CD4-positive, CD25-positive, alpha-beta regulatory T cell (primary cell): ENCODE measurements at places on chromosomes 16 and 17.

- no peak for DNase-seq
Observed at GRCh38 chr16:10776280-10776679, 32.6 kb downstream of the NUBP1 start.

DNA sequence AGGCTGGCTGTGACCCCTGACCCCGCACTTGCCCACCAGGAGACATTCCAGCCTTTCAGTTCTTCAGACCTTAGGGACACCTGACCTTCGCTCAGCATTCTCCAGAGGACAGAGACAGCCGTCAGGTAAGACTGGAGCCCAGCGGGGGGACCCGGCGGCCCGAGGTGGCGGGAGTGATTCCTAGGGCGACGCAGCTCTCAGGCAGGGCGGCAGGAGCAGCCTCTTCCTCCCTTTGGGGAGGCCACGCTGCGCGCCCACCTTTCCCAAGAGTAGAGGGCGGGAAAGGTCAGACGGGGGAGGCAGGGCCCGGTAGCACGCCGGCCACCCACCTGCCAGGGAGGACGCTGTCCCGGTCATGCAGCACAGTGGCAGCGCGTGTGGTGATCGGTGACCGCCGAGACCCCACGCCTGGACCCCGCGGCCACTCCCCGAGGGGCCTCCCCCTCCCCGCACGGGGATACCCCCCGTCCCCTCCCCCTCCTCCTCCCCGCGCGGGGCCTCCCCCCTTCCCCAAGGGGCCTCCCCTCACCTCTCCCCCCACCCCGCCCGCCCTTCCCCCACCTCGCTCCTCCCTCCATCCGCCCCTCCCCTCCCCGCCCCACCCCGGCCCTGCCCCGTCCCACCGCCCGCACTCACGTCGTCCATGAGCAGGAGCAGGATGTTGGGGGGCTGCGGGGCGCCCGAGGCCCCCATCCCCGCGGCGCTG, 472 bp downstream of the GALNS start:
- DNase-seq, result peak; percentile 30

- DNase-seq, result no peak
Observed at GRCh38 chr16:12126091-12126806, 149.7 kb downstream of the SNX29 start.

- no peak for DNase-seq
Observed at GRCh38 chr17:7497228-7497627, 13.1 kb downstream of the POLR2A start.

DNA sequence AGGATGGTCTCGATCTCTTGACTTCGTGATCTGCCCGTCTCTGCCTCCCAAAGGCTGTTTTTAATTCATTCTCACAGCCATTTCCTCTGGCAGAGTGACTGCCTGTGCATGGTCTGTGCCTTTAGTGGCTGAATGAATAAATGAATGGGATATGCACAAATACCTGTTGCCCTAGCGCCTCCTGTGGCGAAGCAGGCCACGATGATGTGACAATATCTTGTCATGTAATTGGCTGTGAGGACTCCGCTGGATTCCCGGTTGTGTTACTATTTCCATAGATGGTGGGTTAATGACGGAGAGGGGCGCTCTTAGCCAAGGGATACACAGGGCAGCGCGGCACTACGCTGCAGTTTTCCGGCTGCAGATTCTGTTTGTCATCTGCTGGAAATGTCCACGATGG, 26.8 kb upstream of the ENDOV start:
- DNase-seq, result no peak

GRCh38 chr17:12851901-12852435, 62.7 kb downstream of the ARHGAP44 start:
- DNase-seq, result no peak

DNA sequence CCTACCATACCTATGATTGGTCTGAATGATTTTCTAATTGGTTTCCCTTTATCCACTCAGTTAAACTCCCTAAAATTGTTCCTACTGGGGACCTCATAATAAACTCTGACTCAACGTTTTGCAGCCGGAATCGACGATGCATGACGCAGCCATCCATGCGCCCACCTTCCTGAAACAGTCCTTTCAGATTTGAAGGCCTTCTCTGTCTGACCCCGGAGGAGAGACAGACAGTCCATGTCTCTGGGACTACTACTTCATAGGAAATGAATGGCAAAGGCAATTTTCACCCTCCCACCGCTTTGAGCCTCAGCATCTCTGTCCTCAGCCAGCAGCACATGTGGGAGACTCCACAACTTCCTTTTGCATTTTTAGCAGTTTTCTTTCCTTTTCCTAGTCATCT, 13.5 kb downstream of the VAT1L start:
- DNase-seq, result no peak

DNA sequence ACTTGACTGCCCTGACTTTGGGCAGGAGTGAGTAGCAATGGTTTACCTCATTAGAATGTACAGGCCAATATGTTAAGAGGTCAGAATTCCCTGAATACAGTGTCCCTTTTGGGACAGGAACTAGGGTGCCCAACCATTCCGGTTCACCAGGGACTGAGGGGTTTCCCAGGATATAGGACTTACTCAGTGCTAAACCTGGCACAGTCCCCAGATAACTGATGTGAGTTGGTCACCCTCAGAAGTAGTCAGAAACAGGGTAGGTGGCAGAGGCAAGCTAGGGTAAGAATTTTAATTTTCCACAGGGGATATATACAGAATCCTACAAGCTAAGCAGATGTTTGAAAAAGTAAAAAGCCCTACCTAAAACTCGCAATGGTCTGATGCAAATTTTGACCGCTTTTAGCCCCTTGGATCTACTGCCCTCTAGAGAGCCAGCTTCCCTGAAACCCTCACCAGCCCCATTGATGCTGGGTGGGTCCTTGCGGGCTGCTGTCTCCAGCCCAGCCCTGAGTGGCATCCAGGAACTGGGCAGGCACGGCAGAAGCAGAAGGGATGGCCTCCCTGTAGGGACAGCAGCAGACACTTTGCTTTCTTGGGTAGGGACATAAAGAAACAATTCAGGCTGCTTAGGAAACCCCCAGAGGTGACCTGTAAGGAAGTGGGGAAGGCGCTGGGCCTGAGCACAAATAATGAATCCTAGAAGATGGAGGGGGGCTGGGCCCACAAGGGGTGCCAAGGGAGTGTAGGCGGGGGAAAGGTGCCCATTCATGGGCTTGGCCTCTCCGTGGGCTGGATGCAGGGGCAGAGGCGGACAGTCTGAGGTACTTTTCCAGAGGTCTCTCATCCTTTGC, 434.8 kb downstream of the SLC39A11 start:
- DNase-seq, result no peak

DNA sequence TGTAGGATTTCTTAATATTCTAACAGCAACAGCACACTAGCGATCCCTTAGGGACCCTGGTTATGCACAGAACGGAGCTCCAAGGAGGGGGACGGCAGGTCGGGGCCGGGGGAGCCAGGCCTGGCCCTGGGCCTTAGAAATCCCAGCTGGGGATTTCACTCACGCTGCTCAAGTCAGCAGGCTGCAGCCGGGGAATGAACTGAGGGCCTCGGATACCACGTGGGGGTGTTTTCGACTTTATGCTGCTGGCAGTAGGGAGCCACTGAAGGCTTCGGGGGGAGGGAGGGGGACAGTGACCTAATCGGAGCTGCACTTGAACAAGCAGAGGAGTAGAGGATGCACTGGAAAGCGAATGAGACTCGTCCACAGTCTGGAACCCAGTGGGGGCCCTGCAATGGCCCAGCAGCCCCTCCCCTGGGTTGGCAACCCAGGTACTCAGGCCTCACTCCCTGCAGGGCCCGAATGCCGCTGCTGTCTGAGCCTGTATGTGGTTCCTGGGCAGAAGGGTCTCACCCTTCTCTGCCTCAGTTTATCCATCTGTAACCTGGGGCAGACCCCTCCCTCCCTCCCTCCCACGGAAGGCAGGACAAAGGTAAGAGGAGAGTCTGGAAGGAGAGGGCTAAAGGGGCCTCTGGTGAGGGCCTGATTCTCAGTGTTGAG, 53.7 kb downstream of the RPH3AL start:
- DNase-seq, result no peak

DNA sequence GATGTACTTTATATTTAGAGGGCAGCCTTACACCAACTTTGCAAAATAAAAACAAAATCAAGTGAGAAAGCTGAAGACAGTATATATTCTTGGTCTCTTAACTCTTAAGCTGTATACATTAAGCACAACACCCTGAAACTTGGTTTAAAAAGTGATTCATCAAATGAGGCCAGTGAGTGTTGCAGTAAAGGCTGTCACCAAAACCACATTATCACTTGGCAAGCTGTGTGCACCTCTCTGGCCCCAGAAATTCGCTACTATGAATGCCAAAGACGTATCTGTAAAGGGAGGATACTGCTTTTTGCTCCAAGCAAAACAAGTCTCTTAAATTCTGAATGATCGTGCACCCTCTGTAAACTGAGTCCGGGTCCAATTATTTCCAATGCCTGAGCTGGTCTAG, 163.9 kb downstream of the ZFHX3 start:
- DNase-seq, result no peak

DNA sequence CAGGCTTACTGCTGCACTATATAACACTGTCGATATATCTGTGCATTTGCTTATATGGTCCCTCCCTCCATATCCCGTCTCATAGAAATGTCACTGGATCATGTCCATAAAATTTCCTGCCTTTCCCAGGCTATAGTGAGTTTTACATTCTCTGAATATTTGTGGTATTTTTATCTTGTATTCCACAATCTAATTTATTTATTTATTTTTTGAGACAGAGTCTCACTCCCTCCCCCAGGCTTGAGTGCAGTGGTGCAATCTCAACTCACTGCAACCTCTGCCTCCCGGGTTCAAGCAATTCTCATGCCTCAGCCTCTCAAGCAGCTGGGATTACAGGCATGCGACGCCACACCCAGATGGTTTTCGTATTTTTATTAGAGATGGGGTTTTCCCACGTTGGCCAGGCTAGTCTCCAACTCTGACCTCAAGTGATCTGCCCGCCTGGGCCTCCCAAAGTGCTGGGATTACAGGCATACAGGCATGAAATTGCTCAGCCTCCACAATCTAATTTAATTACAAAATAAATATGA, 12.9 kb downstream of the TRIM37 start:
- no peak for DNase-seq

GRCh38 chr17:45940826-45941225, 46.5 kb downstream of the MAPT start:
- DNase-seq, result no peak

GRCh38 chr17:56833057-56833808, 487 bp downstream of the C17orf67 start:
- peak; percentile 59 for DNase-seq

DNA sequence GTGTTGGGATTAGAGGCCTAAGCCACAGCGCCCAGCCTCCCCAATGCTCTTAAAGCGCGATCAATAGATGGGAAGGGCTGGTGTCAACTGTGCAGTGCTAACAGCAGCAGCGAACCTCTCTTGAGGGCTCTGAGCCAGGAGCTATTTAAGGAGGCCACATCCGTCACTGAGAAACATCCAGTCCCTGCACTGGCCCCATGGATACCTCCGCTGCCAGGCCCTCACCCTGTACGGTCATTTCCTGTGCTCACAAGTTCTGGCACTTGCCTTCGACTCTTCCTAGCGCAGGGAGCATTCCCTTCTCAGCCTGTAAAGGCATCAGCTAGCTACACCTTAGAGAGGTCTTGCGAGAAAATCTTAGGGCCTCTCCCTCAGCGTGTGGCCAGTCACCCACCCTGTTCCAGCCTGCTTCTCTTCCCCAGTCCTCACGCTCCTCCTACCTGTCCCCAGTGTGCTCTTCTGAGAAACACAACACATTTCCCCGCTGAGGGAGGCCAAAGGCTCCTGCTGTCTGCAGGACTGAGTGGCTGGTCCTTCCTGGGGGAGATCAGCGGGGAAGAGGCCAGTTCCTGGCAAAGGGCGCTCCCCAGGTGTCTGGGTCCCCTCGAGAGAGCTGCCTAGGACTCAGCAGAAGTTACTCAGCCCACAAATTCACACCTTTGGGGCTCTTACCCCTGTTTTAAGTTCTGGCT, 28.6 kb downstream of the GTF3C1 start:
- DNase-seq, result no peak

- no peak for DNase-seq
Observed at GRCh38 chr17:35998756-35999155, 2.6 kb downstream of the CCL15 start.

DNA sequence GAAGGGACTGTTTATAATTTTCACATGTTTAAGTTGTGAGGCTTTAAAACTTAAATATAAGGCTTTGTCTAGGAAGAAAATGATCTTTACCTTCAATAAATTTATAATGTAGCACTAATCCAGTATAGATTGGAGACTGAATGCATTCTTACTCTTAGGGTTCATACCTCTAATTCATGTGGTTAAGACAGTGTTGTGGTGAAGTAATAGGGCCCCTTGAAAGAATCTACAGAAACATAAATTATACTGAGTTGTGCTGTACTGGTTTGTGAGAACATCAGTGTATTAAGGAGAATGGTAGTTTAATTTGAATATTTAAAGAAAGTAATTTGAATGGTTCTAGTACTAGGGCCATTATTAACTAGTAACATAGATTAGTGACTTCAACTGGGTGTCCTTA, 13.7 kb downstream of the HAPSTR1 start:
- DNase-seq, result no peak

- no peak for DNase-seq
Observed at GRCh38 chr16:88927010-88927409, 50.0 kb downstream of the CBFA2T3 start.

DNA sequence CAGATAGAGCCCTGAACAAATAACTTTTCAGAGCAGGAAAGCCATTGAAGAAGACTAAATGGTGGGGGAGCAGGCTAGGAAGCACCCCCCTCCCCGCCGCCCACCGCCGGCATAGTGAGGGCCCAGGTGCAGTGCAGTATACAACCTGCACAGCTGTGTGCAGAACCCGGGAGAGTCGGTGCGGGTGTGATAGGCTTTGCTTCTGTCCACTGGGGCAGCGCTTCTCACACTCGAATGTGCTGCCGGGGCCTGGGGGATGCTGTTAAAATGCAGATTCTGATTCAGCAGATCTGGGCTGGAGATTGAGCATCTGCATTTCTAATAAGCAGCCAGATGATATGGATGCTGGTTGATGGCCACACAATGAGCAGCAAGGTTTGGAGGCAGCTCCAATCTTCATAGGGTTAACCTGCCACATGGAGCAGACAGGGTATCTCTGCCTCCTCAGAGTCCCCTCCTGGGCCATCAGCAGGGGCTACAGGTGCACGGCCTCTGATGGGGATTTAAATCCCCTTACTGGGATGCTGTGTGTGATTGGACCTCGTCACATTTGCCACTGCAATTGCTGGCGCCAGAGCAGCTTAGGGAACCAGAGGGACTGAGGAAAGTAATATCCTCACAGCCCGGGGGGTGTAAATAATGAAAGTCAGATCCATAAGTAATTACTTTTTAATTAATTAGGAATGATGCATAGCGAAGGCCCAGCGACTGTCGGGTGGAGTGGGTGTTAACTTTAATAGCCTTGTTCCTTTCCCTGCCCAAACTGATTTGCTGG, 172.0 kb upstream of the RPL38 start:
- no peak for DNase-seq

GRCh38 chr17:42878123-42878880, 22.3 kb upstream of the G6PC1 start:
- no peak for DNase-seq

DNA sequence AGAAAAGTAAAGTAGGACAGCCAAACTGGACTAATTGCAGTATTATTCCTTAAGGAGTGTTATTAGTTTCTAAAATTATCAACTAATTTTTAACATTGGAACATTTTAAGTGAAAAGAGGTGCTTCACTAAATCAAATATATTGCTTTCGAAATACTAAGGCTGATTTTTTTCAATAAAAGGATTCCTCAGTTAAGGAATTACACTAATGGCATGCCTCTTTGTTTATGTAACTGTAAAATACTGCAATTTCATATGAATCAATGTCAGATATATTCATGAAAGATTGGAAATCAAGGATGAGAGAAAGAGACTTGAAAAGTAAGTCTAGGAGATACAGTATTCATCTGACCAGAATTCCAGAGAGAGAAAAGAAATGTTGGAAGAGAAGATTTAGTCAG, 129.8 kb downstream of the TANC2 start:
- no peak for DNase-seq

GRCh38 chr16:82045465-82045864, 10.4 kb downstream of the HSD17B2 start:
- DNase-seq, result no peak
